ENCODE measurements at places on chromosomes 1 and 21.

DNA sequence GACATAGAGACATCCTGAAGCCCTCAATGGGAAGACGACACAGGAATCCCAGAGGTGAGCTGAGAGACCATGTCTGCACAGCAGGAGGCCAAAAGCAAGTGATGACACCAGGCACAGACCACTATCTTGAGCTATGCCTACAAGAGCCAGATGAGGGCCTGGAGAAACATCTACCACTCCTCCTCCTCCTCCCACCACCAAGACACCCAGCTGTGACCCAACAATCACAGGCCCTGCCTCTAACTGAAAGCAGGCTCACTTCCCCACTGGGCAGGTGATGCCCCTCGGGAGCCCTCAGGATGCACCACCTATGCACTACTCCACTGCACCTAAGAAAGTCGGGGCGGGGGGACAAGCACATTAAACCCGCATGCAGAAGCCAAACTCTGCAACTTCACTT, 16.5 kb downstream of the TADA1 start:
- H3K27me3 ChIP-seq, result no peaks in the 10 kb centered on the region
- peaks cover 80% of the 10 kb centered on the region for H3K36me3 ChIP-seq
- peaks cover 8% of the 10 kb centered on the region for H3K4me1 ChIP-seq
- DNase-seq, result no peak

GRCh38 chr1:119632103-119632490, 16.0 kb downstream of the ZNF697 start:
- no peak for DNase-seq
- H3K4me3 ChIP-seq, result no peak overlapping the region
- H3K27me3 ChIP-seq, result peaks cover 33% of the 10 kb centered on the region
- H3K36me3 ChIP-seq, result peaks cover 39% of the 10 kb centered on the region
- H3K27ac ChIP-seq, result no peak overlapping the region

DNA sequence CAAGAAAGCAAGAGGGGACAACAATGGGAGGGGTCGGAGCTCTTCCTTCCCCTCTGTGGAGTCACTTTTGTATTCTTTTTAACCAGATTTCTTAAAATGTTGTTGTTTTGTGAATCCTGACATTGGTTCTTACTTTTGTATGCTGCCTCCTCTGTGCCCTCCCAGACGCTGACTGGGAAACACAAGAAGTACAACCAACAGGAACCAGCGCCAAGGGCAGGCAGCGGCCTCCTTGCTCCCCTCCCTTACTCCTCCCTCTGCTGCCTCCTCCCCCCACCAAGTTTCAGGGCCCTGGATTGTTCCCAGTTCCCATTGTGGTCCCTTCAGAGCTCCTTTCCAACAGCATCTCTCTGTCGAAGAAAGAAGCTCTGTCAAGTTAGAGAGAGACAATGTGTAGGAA, 111.1 kb downstream of the BRINP2 start:
- DNase-seq, result no peak
- H3K4me1 ChIP-seq, result no peaks in the 10 kb centered on the region
- H3K27me3 ChIP-seq, result no peaks in the 10 kb centered on the region
- H3K4me3 ChIP-seq, result no peak overlapping the region

DNA sequence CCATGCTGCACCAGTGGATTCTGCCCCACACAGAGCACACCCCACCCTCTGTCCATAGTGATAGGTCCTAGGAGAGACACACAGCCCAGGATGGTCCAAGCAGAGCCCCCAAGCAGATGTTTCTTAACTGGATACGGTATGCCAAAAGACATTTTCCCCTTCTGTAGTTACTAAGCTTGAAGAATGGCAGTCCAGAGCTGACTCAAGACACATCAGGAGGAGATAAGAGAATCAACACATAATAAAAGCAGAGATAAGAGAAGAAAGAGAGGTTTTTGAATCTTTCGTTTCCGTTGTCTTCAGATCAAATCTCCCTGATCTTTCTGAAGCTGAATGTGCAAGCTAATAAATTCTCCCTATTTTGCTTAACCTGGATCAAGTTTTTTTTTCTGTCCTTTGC, 21.8 kb upstream of the CASQ2 start:
- H3K36me3 ChIP-seq, result no peaks in the 10 kb centered on the region
- no peak overlapping the region for H3K27ac ChIP-seq
- no peak overlapping the region for H3K4me3 ChIP-seq
- H3K4me1 ChIP-seq, result no peaks in the 10 kb centered on the region

DNA sequence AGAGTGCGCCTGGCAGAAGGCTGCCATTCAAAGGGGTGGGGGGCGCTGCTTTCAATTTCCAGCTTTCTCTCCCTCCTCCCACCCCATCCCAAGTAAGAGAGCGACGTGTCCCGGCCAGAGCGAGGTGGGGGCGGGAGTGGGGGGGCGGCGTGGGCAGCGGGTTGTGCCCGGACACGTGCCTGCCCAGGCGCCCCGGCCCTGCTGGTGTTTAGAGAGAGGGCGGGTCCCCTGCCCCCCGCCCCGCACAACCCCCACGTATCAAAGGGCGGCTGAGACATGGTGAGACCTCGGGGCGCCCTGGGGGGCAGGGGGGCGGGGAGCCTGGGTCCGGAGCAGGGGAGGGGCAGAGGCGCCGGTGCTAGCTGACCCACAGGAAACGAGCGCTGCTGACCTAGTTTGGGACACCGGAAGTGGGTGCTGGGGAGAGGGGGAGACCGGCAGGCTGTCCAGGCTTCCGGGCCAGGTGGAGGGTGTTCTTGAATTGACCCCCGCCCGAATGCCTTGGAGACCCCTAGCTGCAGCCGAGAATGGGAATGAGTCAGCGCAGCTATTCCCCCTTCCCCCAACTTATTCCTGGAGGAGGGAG, 1.3 kb downstream of the ZBTB7B start:
- peaks cover 24% of the 10 kb centered on the region for H3K36me3 ChIP-seq
- peak overlapping the region; percentile 94 for H3K4me3 ChIP-seq
- no peaks in the 10 kb centered on the region for H3K27me3 ChIP-seq
- DNase-seq, result no peak
- H3K27ac ChIP-seq, result peak overlapping the region; percentile 89
